Right ventricle myocardium superior (tissue), 1 donor: ENCODE measurements at places on chromosomes 1 and 21. TPM values are rescaled to one million over a fixed set of nuclear protein-coding genes. Genes with fewer than 3 reads are reported as not detected.

DNA sequence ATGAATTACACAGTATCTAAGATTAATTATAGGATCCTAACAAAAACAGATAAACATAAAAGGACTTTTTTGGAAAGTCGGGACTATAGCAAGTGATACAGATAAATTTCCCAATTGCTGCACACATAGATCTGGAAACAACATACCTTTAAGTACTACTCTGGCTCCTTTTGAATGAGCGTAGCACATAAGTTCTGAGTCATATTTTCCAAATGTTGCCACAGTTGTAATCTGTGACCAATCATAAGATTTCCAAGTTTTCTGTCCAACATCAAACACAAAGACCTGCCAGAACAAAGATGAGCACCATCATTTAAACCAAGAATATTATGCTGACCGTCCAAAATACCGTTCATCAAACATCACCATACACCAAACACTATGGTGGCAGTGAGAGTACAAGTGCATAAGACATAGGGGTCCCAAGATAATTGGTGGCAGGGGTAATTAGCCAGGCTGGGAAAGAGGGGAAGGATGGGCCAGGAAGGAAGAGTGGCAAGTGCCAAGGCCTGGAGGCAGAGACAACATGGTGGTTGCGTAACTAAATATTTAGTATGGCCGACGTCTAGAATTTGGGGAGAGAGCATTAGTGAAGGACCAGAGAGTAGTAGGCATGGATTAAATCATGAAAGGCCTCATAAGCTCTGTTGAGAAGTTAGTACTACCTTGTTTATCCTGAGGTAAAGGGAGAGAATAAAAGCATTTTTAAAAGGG is 3.6 kb downstream of the CTBS start:
- no peak for DNase-seq

The TFF3 gene
- 1.00 TPM for total RNA-seq

DNA sequence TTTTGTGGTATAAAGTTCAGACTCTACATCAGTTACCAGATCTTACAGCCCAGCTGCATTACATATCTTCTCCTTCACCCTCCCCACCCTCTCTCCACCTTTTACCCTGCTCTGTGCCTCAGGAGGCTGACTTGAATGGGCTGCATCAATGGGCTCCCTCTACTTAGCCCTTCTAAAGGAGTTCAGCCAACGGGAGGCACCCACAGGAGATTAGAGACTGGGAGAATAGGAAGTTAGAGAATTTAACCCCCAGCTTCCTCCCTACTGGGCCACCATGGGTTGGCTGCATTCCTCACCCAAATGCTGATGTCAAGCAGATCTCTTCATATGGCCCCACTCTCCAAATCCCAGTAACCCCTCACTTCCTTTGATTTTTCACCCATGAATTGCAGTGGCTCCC is 17.1 kb upstream of the DUSP23 start:
- no peak for DNase-seq

DNA sequence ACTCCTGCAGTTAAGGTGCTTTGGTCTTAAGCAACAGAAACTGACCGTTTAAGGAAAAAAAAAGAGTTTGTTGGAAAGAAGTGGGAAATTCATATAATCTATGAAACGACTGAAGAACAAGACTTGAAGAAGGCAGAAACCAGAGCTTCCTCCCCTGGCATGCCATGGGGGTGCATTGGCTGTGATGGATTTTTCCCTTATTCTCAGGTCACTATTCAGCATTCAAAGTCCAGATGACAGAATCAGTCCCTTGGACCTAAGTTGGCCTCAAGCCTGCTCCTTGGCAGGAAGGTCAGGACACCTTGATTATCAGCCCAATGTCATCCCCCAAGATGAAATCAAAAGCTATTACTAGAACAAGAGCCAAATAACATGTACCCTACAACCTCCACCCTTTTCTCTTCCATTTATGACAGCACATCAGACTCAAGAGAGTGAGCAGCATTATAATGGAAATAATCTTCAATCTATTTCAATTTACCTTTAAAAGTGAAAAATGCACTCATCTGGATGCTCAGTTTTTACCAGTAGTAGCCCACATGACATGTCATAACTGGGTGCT is 15.8 kb upstream of the TMEM9 start:
- no peak for DNase-seq

- DNase-seq = no peak
These were observed 680.8 kb downstream of the MATN1 start for GRCh38 chr1:30042438-30043147.

The MMEL1 gene
- 0.48 TPM for total RNA-seq

The IRF2BP2 gene
- total RNA-seq = 119 TPM

DNA sequence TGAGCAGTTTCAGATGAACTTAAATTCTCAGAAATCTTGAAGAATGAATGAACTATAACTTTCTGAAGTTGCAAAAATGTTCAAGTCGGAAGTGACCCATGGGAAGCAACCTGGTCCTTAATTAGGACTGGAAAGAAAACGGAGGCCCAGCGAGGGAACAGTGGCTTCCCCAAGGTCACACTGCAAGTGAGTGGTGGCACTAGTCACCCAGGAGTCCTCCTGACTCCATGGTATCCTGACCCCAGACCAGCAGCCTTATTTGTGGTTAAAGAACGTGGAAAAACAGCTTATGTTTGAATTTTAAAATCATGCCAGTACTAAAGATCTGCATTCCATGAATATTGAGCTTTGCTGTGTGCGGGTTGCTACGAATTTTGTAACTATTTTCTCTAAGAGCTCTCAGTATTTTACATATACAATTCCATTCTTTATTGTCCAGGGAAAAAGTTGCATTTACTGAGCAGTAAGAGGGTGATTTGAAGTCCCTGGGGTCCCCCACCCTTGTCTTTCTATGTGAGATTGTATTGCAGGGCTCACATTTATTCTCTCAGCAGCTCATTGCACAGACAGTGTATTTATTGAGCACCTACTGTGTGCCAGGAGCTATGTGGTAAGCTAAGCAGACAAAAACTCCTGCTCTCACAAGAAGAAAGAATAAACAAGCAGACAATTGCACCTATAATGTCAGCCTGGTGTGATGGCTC is 61.6 kb upstream of the ATP5PO start:
- no peak for DNase-seq

- no peak for DNase-seq
These were observed 115.1 kb downstream of the ETS2 start for GRCh38 chr21:38920631-38921398.

GRCh38 chr1:44339731-44340130 is 15.3 kb downstream of the ERI3 start:
- no peak for DNase-seq

DNA sequence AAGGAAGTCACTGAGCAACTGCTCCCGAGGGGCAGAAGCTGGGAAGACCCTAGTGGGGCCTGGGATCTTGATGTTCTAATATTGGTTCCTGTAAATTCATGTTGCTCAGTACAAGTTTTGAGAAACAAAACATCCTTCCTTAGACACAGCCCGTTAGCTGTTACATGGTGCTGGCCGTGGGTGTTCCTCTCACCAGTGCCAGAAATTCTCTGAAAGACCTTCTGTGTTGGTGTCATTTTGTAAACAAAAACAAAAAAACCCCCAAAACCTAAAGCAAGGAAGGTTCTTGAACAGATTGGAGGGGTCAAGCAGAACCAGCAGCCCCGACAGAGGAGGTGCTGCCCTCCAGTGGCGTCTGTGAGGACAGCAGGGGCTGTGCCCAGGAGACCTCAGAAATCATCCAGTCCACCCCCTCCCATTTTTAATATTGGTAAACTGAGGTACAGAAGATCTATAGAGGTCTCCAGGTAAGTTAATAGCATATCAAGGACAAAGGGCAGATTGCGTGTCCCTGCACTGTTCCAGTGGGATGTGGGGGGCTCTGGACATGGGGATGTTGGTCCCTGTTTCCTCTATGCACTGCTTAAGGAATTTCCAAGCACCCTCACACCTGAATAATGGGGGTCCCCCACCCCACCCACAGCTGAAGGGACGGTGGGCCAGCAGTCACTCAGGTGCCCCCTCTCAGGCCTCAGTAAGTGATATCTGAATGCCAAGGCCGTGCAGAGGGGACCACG is 38.2 kb downstream of the SLC2A7 start:
- peak; percentile 70 for DNase-seq

DNA sequence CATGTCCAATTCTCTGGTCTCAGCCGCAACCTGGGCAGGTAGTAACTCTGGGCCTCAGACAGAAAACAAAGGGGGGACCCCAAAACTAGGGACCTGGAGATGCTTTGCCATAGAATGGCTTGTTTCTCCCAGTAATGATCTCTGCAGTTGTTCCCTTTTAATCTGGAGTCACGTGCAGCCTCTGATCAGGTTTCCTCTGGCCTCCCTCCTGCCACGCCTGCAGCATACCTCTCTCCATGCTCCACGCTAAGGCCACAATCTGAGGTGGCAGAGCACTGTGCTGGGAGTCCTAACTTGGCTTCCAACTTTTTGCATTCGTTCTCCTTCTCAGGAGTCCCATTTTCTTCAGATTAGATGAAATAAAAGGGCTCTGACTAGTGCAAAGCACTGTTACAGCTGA is 1.9 kb downstream of the PABPC4 start:
- no peak for DNase-seq

The MYOG gene
- total RNA-seq = not detected

DNA sequence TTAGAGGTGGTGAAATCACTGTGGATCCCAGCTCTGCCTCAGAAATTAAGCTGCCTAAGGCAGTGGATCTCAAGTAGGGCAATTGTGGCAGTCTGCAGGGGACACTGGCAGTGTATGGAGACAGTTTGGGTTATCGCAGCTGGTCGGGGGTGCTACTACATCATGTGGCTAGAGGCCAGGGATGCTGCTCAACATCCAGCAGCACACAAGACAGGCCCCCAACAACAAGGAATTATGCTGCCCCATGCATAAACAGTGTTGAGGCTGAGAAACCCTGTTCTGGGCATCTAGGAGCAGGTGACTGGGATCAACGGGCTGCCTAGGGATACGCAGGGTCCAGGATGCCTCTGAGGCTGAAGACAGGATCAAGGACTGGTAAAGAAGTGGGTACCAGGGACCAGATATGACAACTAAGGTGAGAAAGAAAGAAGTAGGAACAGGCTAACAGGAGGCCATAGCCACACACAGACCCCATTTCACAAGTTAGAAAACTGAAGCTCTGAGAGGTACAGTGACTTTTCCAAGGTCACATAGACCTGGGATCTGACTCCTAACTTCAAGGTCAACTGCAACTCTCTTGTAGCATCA is 8.7 kb downstream of the BATF3 start:
- DNase-seq = no peak
